HEK293T (cell line): ENCODE measurements at places on chromosomes 7 and 10.

DNA sequence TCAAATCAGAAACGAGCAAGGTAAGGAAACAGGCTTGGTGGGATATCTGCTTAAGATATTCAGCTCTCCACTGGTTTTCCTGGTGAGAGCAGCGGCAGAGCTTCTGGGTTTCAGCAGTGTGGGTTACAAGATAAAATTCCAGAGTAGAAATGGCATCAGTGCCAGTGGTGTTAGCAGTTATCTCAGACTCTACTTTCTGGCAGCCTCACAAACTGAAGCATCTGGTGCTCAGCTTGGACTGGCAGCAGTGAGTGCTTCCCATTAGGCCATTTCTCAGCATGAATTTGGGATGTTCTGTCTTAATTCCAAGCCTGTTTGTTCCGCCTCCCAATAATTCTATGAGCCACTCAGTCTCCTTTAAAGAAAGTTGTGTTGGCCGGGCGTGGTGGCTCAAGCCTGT is 6.9 kb upstream of the GSTO2 start:
- no peak for DNase-seq

DNA sequence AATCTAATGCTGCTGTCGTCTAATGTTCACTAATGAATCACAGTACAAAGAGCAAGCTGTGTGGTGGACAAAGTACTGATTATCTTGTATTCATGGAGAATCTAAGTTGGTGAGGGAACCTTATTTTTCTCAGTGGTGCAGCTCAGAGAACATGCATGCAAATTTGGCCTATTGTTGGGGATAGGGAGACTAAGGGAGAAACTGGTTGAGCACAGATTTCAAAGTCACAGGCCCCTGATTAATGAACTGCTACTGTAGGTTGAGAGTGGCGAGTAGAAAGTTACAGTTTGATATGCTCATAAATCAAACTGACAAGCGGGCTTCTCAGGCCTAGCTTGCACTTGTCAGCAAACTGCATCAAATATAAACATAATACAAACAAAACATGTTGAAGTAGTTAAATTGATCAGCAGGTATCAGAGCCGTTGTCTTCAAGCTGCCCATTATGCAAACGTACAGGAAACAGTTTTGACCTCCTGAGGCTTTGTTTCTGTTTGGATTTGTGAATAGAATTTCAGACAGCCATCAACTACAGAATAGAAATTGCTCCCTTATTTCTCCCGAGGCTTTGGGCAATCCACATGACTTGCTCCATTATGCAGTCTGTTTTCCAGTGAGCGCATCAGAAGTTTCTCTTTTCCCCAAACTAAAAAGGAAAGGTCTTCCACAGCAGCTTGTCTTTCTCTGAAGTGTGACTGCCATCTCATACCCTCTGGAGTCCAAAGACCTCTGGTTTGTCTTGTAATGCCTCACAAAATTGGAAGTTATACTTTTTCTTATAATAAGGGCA is 215.8 kb downstream of the FOXP2 start:
- DNase-seq = no peak

- DNase-seq = no peak
These were observed 6.1 kb upstream of the CYP26C1 start for GRCh38 chr10:93054486-93054885.

DNA sequence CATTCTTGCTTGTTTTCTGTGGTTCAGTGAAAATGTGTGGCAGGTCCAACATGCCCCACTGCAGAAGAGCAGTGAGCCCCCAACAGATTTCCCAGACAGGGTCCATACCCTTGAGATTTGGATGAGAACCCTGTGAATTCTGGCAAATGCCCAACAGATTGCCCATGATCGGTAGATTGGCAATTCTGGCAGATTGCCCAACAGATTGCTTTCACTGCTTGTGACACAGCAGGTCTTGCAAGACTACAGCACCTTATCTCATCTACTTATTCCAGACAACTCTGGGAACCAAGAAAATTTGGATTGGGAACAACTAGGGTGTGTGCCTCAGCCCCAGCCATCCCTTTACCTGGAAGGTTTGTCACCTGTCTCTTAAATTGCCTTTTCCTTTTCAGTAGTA is 143.7 kb upstream of the COL1A2 start:
- no peak for DNase-seq

DNA sequence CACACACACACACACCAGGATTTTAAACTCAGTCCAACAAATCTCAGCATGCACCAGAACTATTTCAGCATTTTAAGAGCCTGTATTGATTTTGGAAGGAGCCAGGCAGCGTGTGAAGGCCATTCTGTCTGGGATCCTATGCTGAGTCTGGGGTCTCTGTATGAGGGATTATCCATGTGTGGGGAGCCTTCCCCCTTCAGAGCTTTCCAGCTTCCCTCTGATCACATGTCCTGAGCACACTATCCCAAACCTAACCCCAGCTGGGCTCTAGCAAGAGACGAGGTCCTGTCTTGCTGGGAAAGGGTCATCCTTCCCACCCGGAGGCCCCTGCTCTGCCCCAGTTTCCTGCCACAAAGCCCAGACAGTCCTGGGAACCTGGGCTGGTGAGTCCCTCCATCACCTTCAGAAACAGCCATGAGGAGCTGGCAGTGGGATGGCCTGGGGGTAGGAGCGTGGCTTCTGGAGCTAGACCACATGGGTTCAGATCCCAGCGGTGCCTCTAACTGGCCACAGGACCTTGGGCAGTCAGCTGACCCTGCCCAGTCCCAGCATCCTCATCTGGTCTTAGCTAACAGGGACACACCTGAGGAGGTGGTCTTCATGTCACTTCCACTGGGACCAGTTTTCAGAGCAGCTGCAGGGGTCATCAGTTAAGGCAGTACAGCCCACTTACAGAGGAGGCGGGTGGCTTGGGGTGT is 79.6 kb upstream of the RET start:
- no peak for DNase-seq

DNA sequence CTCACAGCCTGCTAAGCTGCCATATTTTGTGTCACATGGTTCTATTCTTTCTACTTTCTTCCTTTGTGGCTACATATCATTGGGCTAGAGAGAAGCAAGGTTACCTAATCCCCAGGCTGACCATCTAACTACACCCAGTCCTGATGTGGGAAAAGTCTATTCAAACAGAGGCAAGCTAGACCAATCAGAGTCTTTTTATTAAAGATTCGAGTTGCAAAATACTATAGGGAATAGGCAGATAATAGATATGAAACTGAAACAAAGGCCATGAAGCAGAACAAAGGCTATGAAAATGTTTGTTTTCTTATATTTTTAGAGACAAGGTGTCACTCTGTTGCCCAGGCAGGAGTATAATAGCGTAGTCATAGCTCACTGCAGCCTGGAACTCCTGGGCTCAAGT is 36.7 kb downstream of the MTERF1 start:
- DNase-seq = no peak

- DNase-seq = no peak
These were observed 324.5 kb downstream of the GFRA1 start for GRCh38 chr10:115948465-115948864.
